ENCODE measurements at places on chromosomes 5 and 9. TPM values are rescaled to one million over a fixed set of nuclear protein-coding genes. Genes with fewer than 3 reads are reported as not detected.

DNA sequence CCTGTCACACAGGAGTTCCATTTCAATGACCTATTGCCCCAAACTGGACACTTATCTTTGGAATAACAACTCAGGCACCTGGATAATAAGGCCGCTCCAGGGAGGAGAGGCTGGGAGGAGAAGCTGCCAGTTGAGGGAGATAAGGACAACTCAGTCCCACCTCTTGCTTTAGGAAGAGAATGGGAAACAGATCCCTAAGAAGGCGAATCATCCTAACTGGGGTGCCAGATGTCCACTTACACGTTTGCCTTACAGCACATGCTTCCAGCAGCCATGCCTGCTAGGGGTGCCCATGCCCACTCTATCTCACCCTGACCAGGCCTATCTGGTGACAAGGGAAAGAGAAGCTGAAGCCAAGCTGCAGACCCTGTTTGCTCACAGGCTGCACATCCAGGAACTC lies 6.5 kb downstream of the HK3 start:
- DNase-seq: no peak

- no peak for DNase-seq
These were observed 431.6 kb downstream of the SH3GL2 start for GRCh38 chr9:18010492-18010891.

DNA sequence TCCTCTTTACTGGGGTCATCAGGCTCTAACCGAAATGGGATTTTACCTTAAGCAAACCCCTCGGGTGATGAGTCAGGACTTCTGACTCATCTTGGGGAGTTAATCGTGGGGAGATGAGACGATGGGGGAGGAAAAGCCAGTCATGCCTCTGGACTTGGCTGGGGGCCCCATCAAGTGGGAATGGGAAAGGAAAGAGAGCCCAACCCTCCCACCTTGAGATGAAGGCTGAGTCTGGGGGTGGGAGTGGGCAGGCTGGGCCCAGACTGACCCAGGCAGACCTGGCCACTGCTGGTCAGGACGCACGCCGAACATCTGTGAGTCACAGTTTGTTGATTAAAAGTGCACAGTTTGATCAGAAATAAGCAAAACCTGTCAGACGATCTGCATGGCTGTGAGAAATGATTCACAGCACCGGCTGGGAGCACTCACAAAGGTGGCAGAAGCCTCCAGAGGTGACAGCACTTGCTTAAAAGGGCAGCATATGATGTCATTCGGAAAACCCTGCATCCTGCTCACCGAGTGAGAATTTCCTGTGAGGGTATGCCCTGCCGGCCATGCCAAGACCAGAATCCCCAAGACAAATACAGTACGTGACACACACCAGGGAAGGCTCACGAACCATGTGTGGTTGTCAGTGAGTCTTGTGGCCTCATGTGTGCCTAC lies 50.0 kb upstream of the SLC25A51 start:
- no peak for DNase-seq

- DNase-seq: no peak
These were observed 555.5 kb downstream of the CDH9 start for GRCh38 chr5:26482810-26483375.

DNA sequence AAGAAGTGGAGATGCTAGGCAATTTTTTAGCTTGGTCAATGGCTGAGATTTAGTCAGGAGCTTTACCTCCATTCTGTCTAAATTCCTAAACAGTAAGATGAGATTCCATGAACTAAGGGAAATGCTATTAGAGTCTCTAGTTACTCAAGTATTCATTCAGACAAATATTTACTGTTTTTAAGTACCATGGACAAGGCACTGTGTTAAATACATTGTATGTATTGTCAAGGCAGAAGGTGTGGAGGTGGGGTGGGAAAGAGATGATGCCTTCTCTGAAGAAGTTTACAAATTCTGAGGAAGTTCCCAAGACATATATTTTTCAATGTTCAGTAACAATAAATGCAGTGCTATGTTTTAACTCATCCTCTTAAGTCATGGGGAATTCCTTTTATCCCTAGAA lies 459.9 kb upstream of the NMUR2 start:
- no peak for DNase-seq

DNA sequence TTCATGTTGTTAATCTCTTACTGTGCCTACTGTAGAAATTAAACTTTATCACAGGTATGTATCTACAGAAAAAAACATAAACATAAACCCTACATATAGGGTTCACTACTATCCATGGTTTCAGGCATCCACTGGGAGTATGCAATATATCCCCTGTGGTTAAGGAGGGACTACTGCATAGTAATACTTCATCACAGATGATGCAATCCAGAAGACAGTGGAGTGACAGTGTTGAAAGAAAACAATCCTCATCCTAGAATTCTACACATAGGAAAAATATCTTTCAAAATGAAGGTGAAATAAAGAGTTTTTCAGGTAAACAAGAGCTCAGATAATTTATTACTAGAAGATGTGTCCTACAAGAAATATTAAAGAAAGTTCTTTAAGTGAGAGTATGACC lies 105.9 kb downstream of the HOMER1 start:
- no peak for DNase-seq

GRCh38 chr5:167720259-167720658 lies 571.2 kb upstream of the WWC1 start:
- DNase-seq: no peak

- DNase-seq: no peak
These were observed 1252.5 kb downstream of the EFNA5 start for GRCh38 chr5:106418196-106418595.

DNA sequence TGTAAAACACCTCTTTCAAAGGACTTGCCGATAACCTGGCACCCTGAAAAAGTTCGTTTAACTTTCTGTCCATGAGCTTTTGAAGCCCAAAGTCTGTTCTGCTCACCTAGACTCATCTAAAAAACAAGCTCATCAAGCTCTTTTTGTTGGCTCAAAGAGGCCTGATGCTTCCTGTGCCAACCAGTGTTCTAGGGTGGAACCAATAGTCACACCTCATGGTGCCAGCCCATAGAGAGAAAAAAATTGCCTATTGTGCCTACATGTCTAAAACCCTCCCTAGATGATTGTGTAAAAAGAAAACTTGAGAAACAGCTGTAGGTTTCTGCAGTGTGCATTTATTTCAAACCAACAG lies 4.7 kb downstream of the SH3RF2 start:
- no peak for DNase-seq

DNA sequence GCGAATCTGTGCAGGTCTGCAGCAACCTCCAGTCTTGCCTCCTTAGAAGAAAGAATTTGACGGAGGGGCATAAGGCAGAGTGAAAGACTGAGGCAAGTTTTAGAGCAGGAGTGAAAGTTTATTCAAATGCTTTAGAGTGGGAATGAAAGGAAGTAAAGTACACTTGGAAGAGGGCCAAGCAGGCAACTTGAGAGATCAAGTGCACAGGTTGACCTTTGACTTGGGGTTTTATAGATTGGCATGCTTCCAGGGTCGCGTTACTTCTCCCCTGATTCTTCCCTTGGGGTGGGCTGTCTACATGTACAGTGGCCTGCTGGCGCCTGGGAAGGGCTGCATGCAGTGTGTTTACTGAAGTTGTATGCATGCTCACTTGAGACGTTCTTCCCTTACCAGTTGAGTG lies 127.2 kb upstream of the FER start:
- no peak for DNase-seq

GRCh38 chr5:172630986-172631385 lies 10.1 kb upstream of the NEURL1B start:
- no peak for DNase-seq

DNA sequence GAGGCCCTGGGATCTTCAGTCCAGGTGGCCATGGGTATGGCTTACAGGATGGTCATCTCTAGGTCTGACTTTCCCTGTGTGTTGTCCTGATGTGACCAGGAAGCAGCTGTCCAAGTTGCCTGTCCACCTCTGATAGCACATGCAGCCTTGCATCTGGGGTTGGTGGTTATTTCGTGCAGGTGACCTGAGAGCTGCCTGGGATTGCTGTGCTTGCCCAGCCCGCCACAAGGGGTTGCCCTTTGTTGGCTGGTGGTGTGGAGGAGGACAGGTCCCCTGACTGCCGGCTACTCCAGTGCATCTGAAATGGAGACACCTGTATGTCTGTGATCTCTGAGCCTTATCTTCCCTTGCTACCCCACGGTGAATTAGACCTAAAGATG lies 212.6 kb downstream of the ARHGAP26 start:
- no peak for DNase-seq

- no peak for DNase-seq
These were observed 282.9 kb downstream of the NR3C1 start for GRCh38 chr5:143120460-143121134.

DNA sequence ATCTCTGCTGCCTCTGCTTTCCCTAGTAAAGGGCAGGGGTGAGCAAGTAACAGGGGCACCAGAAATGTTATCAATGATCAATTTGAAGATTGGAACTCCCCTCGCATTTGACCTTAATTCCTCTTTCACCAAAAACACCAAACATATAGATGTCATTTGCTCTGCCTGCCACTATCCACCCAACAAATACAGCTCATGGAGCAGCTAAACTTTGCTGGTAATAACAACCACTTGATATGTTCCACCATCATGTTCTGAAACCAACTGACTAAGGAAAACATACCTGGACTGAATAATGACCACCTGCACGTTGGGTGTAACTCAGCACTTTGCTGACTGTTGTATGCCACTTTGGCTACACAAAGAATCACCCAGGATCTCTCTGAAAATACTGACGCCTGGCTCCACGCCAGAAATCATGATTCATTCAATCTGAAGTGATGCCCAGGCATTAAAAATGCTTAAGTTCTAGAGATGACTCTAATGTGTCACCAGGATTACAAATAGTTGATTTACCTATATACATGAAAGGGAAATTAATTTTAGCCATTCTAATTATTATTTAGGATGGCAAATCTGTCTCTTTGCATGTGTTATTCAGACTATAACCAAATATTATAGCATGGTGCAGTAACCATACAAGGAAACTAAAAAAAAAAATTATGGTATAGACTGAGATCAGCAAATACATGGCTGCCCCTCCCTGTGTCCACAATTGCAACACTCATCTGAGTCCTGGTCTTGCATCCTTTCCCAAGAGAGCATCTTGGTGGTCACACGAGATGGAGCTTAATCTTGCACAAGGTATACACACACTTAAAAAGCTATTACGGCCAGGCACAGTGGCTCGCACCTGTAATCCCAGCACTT lies 43.1 kb upstream of the TTC39B start:
- no peak for DNase-seq

GRCh38 chr5:343461-344401 lies 22.2 kb downstream of the AHRR start:
- DNase-seq: peak; percentile 57

- DNase-seq: no peak
These were observed 12.8 kb downstream of the SLCO4C1 start for GRCh38 chr5:102283102-102283797.

GRCh38 chr9:129011761-129012181 lies 16.4 kb downstream of the SH3GLB2 start:
- no peak for DNase-seq

DNA sequence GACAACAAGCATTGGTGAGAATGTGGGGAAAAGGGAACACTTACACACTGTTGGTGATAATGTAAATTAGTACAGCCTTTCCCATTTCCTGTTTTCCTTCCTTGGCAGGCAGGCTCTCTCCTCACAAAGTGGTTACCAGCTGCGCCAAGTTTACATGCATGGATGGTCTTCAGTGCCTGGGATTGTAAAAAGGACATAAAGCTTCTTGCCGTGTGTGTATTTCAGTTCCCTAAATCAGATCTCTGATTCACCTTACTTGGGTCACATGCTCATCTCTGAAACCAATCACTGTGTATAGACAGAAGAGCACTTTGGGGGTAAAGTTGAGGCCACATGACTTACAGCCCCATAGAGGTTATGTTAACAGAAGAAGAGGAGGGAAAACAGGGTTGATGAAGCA lies 92.8 kb downstream of the CAVIN4 start:
- no peak for DNase-seq

GRCh38 chr5:84092738-84093137 lies 291.9 kb downstream of the EDIL3 start:
- no peak for DNase-seq

DNA sequence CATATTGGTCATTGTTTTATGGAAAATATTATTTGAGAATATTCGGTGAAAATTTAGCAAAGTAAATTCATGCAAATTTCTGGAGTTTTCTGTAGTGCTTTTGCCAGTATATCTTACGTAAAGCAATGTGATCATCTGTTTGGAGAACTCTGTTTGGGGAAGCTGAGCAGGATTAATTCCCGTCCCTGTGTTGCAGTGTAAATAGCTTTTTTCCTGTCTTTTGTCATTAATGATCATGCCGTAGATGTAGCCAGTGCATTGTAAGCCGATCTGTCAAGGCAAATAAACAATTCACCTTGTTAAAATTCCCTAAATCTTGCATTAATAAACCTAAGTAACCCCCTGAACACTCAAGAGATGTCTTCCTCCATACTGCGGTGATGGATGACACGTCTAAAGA lies 39.2 kb downstream of the PPIC start:
- no peak for DNase-seq

DNA sequence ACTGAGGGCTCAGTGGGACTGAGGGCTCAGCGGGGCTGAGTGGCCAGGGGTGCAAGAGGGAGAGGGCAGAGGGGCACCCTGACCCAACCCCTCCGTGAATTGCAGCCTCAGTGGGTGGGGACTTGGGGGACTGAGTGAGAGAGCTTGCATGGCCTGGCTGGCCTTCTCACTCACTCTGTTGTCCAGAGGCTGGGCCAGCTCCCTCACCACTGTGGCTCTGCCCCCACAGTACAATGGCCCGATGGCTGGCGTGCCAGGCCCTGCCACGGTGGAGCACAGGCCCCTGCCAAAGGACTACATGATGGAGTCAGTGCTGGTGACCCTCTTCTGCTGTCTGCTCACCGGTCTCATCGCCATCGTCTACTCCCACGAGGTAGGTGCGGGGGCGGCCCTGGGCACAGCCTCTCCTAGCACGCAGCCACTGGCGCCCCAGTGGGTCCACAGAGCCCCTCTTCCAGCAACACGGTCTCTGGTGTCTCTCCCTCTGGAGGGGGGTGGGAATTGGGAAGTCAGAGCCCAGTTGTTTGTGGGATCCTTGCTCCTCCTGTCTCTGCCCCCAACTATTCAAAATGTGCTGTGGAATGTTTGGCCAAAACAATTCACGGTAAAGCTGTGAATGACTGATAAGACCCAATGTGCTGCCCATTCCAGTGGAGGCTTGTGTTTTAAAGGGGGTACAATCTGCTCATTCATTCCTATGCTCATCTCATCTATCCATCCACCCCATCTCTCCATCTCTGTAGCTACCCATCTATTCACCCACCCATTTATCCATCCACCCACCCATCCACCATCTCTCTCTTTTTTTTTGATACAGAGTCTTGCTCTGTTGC lies 10.7 kb downstream of the PRRT1B start:
- no peak for DNase-seq

DNA sequence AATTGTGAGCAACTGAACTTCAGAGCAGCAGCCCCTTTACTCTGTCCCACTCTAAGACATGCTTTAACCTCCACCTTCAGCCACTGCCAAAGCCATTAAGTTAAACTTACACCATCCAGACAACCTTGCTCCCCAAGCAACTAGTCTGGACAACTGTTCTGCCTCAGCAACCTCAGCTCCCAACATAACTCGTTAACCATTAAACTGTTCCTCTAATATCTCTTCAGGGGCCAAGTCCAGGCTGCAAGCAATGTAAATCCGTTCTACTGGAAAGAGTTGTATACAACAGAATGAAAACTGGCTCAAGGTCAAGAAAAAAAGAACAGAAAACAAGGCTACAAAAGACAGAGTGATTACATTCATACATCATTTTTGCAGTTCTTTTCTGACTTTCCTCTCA lies 131.7 kb upstream of the TARS1 start:
- DNase-seq: no peak

Gene PLCXD3
- not detected for total RNA-seq

Gene CKMT2
- not detected for total RNA-seq

Gene ECSCR
- 0.45 TPM for total RNA-seq

Gene RUSC2
- total RNA-seq: 4.0 TPM

Gene SPRY4
- 0.05 TPM for total RNA-seq

Gene ACOT12
- not detected for total RNA-seq

Gene LRRC26
- total RNA-seq: not detected

All from activated CD4-positive, alpha-beta T cell treated with anti-CD3 and anti-CD28 coated beads, Interleukin-2, amount 10 ng/mL, durations not matched to agents 7 days and 5 days (primary cell).